ENCODE measurements at places on chromosomes 13 and 19.
A peak's percentile ranks its signal among the peaks of the same experiment; 100 is the strongest.

GRCh38 chr13:28320884-28321574 lies 173.9 kb downstream of the FLT1 start:
- no peak for DNase-seq

DNA sequence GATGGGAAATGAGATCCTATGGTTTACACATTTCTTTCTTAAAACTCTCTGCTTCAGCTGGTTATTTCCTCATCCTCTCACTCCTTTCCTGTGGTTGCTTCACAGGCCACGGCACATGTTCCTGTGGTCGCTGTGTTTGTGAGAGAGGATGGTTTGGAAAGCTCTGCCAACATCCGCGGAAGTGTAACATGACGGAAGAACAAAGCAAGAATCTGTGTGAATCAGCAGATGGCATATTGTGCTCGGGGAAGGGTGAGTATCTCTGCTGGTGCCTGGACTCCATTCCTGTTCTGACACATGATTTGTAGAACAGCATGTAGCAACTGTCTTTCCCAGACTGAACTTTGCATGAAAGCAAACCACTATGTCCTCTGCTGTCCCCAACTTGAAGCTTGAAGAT lies 254.2 kb downstream of the ITGBL1 start:
- peak; percentile 20 for DNase-seq

DNA sequence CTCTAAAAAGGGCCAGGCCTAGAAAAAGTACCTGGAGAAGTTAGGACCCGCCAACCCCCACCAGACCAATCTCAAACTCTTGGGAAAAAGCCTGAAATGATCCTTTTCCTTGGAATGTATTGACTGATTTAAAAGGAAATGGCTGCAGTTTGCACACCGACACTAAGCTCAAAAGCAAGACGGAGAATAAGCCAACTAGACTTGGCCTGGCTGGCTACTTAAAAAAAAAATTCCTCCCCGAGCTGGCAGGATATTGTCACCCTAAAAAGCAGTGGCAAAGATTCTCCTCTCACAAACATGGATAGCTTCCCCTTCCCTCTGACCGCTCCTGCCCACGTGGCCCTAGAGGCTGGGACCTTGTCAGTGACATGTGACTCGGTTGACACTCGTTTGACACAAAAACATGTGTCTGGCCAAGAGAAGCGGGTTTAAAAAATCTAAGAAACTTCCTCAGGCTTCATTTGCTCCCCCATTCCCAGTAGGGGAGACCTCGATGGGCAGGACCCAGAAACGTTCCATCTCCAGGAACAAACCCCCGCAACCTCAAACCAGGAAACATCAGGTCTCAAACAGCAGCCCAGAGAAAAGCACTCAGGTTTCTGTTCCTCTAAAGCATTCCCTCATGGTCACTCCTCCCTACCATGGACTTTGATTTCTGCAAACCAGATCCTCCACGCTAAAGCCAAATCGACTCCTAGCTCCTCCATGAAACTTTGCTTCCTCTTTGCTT lies 1.3 kb downstream of the RFX1 start:
- DNase-seq = peak; percentile 27

GRCh38 chr13:106310291-106310865 lies 225.1 kb downstream of the EFNB2 start:
- no peak for DNase-seq

GRCh38 chr13:44340508-44340907 lies 33.1 kb upstream of the SERP2 start:
- DNase-seq = no peak
